HFFc6 (cell line): ENCODE measurements at places on chromosomes 2 and 18.

GRCh38 chr2:233025706-233026105, 6.8 kb upstream of the NEU2 start:
- no peak for DNase-seq

DNA sequence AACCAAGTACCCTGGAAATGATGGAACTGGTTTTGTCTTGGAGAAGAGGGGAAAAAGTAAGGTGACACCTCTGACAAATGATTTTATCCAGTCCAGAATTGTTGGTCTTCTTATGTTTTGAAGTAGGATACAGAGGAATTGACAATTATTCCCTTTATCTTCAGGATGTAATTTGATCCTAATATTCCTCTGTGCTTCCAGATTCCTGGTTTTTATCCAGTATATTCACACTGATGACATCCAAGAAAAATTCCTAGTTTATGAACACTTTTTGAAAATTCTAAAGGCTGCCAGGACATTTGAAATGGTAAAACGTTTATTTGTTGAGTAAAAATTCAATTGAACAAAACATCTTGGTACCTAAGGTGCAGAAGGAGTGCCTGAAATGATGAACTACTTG, 22.2 kb upstream of the ETAA1 start:
- no peak for DNase-seq

DNA sequence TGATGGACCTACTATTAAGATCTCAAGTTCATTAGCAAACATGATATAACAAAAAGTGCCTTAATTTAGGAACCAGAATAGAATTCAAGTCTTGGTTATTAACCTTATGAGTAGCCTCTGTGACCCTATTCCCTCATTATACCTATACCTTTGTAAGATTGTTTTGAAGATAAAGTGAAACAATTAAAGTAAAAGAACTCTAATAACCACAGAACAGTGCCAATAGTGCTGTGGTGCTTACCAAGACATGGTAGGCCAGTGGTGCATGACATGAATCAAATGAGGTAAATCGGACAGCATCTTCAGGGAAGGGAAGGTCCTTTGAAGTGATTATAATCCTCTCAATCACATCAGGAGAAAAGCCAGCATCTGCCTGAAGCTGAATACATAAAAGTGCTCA, 36.4 kb downstream of the METTL4 start:
- no peak for DNase-seq

DNA sequence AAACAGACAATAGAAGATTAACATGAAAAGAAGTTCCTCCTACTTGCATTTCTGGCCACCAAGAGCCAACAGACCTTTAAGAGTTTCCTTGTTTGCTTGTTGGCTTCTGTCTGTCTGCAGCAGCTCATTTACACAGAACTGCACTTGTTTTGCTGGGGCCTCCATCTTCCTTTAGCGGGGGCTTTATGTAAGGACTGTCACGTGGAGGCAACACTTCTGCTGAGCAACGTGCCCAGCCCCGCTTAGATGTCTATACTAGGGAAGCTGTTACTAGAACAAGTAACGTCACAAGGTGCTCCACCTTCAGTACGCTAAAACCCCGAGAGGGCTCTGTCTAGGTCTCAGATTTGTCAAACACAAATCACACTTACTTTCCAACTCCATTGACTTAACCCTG, 104.3 kb upstream of the PXDN start:
- DNase-seq = no peak

GRCh38 chr2:123101434-123101833, 923.7 kb upstream of the CNTNAP5 start:
- DNase-seq = no peak

- DNase-seq = no peak
These were observed 127.4 kb downstream of the CCDC102B start for GRCh38 chr18:68925268-68925667.

- peak; percentile 33 for DNase-seq
These were observed 185.3 kb upstream of the ATP5MC3 start for GRCh38 chr2:175366815-175367214.

- DNase-seq = no peak
These were observed 99.4 kb downstream of the TFCP2L1 start for GRCh38 chr2:121185571-121186074.

DNA sequence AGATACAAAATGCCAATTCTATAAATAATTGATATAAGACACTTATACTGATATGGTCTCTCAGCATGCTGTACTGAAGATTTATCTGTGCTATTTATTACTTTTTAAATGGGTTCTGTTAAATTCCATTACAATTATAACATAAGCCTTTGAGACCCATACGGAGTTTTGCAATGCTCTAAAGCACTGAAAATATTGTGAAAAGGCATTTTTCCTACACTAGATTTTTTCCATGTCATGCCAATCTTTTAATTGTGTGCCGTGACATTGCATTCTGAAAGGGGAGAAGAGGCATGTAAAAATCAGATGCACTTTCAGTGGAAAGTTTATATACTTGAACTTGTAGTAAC, 46.5 kb downstream of the EFEMP1 start:
- no peak for DNase-seq

- no peak for DNase-seq
These were observed 528.2 kb upstream of the FANCL start for GRCh38 chr2:58769111-58769863.

DNA sequence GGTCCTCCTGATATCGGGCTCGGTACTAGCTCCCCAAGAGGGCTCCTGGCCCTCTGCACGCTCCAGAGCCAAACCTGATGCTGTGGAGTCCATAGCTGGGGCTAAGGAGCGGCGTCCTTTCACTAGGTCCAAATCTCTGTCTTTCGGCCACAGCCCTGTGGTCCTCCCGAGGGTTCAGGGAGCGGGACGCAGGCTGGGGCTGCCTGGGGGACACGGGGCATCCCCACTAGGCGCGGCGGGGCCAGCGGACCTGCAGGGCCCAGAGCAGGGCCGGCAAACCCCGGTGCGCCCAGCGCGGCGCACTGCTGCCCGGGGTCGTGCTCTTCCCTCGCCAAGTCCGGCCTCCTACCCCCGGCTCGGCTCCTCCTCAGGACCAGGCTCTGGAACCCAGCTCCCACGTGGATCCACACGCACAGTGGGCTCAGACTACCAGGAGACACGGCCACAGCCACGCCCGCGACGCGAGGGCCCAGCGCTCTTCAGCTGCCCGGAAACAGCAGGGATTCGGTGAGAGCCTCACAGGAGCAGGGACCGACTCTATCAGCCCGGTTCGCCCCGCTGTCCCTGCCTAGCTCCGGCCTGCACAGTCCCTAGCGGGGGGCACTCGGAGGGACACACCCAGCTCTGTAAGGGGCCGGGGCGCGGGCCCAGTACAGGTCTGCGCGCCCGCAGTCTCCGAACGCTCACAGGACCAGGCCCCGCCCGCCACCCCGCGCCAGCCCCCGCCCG, 593 bp downstream of the ZNF514 start:
- peak; percentile 18 for DNase-seq

DNA sequence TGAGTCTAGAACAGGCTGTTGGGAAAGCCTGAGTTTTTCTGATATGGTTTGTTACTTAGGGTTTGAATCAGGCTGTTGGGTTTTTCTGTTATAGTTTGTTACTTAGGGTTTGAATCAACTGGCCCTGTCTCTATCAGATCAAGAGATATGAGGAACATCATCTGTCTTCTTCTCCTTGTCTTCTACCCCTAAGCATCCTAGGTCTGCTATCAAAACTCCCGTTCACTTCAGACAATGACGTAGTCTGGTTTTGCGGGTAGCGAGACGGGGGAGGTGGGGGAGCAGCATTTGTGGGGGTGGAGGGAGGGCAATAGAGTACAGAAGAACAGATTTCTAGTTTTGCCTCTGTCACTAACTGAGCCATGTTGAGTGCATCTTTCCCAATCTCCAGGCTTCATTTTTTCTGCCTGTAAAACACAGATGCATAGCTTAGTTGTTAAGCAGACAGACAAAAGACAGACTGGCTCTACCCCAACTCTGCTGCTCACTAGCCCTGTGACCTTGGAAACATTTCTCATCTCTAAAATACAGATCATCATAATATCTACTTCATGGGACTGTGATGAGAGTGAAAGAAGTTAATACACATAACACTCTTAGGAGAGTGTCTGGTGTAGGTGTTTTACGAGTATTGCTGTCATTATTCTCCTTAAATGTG, 9.1 kb downstream of the TNP1 start:
- DNase-seq = no peak

- DNase-seq = peak; percentile 29
These were observed 15.6 kb upstream of the INO80C start for GRCh38 chr18:35513181-35513936.

DNA sequence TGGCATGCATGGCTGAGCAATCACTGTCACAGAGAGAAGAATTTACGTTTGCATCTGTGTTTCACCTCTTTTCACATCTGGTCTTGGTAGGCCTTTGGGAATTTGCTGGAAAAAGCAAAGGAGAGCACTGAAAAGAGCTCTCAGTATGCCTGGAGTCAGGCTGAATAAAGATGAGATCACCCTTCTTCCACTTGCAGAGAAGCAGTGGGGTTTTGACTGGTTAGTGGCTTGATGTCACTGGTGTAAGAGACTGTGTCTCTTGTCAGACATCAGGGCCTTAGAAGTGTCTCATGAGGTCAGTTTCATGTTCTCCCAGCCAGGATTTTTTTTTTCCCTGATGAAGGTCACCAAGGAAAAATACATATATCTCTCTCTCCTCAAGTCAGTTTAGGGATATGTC, 353.8 kb downstream of the INSIG2 start:
- no peak for DNase-seq

- DNase-seq = peak; percentile 53
These were observed 347.1 kb downstream of the CLIP4 start for GRCh38 chr2:29462293-29462692.

- peak; percentile 85 for DNase-seq
These were observed 1605.3 kb upstream of the ACVR2A start for GRCh38 chr2:146239392-146240135.

DNA sequence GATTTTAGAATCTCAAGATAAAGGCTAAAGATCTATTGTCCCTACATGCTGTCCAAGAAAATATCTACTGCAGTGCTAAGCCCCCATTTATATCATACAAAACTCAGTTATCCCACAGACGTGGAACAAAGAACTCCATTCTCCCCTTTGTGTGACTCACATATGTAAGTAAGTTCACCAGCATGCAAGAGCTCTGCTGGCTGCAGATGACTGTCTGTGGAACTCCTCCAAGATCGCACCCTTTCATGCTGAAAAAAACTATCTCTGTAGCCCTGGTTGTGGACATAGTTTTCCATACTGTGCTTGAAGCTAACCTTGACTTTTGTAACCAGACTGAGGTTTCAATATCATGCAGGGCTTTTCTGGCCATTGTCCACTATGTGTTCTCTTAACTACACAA, 207.1 kb downstream of the ZNF521 start:
- peak; percentile 44 for DNase-seq

DNA sequence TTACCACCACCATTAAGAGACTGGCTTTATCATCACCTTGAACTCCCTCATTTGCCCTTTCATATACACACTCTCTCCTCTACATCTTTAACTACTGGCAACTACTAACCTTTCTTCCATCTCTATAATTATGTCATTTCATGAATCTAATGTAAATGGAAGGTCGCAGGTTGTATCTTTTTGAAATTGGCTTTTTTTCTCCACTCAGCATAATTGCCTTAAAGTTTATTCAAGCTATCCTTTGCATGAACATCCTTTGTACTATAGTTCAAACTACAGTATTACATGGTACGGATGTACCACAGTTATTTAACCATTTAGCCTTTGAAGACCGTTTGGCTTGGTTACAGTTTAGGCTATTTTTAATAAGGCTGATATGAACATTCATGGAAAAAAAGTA, 129.5 kb upstream of the ZNF804A start:
- no peak for DNase-seq

DNA sequence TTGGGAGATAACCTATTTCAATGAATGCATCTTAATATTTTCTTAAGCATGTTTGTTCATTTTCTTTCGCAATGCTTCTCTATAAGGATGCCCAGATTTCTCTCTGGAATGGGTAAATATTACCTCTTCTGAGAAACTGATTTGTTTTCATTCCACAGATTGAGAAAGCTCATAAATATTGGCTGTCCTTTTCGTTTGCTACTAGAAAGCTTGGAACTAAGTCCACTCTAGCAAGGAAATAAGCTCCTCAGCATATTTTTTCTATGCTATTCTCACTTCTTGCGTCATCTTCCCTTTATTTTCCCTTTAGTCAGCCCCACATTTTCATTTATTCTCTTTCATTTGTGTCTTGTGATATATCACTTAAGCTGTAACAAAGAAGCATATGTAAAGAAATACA, 76.3 kb downstream of the ANTXR1 start:
- no peak for DNase-seq

- no peak for DNase-seq
These were observed 5.2 kb downstream of the MRPL35 start for GRCh38 chr2:86204458-86204857.

DNA sequence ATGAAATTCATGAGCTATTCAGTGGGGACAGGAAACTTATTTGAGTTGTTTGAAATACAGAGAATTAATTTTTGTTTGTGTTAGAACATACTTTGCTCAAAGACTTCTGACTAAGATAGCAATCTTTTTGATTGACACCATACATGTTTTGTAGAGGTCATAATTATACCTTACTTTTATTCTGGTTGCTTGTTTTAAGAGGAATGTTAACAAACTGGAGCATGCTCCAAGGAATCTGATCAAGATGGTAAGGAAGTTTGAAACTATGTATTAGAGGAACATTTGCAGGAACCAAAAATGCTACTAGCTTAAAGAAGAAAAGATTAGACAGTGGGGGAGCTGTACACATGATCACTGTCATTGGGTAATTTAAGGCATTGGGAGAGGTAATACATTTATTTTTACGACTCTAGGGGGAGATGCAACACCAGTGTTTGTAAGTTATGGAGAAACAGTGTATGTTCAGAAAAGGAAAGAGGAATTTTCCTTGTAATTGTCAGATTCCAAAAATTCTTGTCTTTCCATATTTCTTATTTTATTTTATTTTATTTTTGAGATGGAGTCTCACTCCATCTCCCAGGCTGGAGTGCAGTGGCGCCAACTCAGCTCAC, 8.0 kb downstream of the AGFG1 start:
- DNase-seq = peak; percentile 45

DNA sequence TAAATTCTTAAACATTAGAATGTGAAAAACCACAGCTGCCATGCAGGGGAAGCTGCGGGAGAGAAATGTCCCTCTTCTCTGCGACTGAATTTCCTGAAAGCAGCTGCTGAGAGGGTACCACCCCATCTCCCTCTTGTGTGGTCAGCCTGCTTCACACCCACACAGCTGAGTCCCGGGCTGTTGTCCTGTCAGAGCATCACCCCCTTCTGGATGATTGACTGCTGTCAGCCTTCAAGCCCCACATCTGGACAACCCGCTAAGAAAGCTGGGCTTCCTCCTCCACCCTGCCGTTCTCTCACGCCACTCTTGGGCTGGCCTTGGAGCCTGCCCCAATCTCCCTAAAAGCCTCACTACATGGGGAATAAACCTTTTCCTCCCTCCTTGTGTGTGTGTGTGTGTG, 26.0 kb downstream of the SH3YL1 start:
- DNase-seq = no peak

DNA sequence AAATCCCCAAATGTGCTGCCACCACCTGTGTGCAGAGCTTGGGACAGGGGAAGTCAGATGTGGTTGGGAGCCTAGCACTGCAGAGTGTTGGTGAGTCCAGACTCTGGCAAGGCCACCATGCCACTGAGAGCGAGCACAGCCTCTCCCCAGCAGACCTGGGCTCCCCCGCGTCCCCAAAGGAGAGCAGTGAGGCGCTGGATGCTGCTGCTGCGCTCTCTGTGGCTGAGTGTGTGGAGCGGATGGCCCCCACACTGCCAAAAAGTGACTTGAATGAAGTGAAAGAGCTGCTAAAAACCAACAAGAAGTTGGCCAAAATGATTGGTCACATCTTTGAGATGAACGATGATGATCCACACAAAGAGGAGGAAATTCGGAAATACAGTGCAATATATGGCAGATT, 10.7 kb downstream of the NAB1 start:
- DNase-seq = no peak

GRCh38 chr18:13191779-13192178, 26.8 kb upstream of the LDLRAD4 start:
- no peak for DNase-seq

GRCh38 chr2:9652898-9653479, 22.2 kb upstream of the YWHAQ start:
- DNase-seq = no peak
